ENCODE measurements at places on chromosomes 6 and 20.
A peak's percentile ranks its signal among the peaks of the same experiment; 100 is the strongest.

GRCh38 chr6:19024737-19025136 lies 637.6 kb downstream of the RNF144B start:
- DNase-seq, result peak; percentile 48

GRCh38 chr20:20031790-20032189 lies 14.6 kb downstream of the NAA20 start:
- no peak for DNase-seq

- DNase-seq, result no peak
These were observed 2.7 kb downstream of the CTSA start for GRCh38 chr20:45893831-45894230.

- no peak for DNase-seq
These were observed 11.4 kb downstream of the TJAP1 start for GRCh38 chr6:43488667-43489276.

DNA sequence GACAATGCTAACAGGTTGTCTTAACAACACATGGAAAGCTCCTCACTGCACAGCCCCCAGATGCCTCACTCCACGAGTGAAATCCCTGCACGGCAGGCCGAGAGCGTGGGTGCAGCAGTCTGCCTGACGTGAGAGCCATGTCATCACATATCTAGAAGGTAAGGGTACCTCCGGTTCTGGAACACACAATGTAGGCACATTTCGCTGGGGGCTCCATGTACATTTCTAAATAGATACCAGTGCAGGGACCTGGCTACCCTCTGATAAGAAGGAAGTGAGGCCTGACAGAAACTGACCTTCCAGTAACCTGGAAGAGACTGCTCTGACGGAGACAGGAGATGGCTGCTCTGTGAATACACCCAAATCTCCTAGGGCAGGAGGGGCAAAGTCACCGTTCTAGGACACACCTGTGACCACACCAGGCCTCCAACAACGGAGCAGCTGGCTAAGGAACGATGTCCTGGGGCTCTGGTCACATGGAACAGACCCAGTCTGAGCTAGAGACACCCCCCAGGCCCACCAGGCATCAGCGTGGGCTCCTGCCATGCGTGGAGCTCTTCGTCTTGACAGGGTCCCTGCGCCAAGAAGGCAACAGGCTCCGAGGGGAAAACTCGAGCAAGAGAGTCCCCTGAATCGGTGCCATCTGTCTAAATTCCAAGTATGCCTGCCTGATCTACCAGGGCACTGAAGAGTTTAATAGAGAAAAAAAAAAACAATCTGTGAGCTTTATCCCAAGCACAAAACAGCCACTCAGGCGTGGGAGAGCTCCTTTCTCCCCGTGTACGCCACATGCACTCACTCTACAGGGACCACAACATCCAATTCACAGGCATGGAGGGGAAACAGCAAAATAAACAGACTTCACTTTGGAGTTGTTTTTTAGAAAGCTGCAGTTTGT lies 27.5 kb downstream of the RNASET2 start:
- no peak for DNase-seq

- no peak for DNase-seq
These were observed 51.7 kb upstream of the HINT3 start for GRCh38 chr6:125904871-125905270.

GRCh38 chr6:85496009-85496579 lies 46.2 kb downstream of the NT5E start:
- DNase-seq, result no peak

- peak; percentile 40 for DNase-seq
These were observed 144.0 kb downstream of the CDC5L start for GRCh38 chr6:44531442-44532015.

DNA sequence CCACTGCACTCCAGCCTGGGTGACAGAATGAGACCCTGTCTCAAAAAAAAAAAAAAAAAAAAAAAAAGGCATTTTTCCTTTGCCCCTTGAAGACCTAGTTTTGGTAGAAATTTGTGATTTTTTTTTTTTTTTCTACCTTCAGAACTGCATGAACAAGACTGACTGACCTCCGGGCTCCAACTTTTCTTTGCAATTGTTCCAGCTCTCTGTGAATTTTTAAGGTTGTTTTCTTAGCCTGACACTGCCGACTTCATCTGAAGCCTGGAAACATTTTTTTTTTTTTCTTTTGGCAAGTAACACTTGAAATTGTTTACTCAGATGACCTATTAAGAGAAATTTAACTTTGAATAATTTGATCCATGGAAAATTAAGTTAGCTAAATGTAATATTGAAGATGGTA lies 73.0 kb downstream of the SLC24A3 start:
- DNase-seq, result no peak

- no peak for DNase-seq
These were observed 177.4 kb downstream of the MTFR2 start for GRCh38 chr6:136072691-136073090.

GRCh38 chr6:55069132-55069781 lies 105.1 kb upstream of the HCRTR2 start:
- peak; percentile 59 for DNase-seq

GRCh38 chr20:50540620-50541605 lies 30.7 kb downstream of the PTPN1 start:
- DNase-seq, result no peak

DNA sequence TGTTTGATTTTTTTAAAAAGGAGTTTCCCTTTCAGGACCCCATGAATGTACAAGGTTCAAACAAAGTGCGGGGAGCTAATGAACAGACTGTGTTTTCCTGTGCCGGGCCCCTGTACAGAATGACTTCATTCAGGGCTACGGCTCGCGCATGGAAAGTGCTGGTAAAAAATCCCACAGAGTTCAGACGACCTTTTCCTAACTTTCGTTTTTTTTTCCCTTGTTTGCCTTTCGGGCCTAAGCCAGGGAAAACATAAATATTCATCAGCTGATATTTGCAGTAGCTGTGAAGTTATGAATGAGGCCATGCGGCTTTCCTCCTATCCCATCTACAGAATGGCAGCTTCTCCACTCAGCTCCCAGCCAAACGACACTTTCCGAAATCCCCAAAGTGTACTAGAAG lies 74.0 kb downstream of the HAO1 start:
- no peak for DNase-seq

GRCh38 chr20:48615871-48616270 lies 211.9 kb downstream of the PREX1 start:
- no peak for DNase-seq

- DNase-seq, result no peak
These were observed 880.8 kb upstream of the SLC35B3 start for GRCh38 chr6:9315966-9316650.

GRCh38 chr6:133544419-133544818 lies 303.3 kb downstream of the EYA4 start:
- DNase-seq, result no peak

- no peak for DNase-seq
These were observed 60.1 kb upstream of the MAP3K7 start for GRCh38 chr6:90646940-90647339.
